ENCODE measurements at places on chromosomes 11 and 22.

DNA sequence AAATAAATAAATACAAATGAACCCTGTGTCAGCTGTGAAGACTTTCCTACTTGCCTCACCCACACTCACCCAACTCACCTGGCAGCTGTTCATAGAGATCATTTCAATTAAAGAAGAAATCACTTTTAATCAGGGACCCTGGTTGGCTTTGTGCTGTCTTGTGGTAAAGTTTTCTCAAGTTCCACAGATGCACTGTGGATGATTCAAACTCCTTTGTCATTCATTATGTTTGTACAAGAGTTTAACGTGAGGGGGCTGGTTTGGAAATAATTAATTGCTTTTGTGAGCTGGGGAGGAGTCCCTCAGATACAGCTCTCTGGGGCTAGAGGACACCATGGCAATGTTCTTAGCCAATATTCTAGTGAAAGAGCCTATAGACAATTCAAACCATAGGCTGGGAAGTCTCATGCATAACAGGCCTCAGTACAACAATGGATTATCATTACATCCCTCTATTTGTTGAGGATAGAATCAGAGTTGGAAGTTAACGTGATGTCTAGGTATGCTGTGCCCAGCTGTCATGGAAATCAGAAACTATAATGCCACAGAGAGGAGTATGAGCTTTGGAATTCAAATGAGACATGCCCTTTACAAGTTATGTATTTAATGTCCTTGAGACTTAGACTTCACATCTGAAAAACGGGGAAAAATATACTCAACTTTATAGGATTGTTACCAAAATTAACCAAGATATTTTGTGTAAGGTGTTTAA, 698.5 kb downstream of the KCNA4 start:
- DNase-seq, result no peak

- peak; percentile 70 for DNase-seq
Measured at GRCh38 chr11:36702330-36703054, 104.5 kb upstream of the RAG2 start.

DNA sequence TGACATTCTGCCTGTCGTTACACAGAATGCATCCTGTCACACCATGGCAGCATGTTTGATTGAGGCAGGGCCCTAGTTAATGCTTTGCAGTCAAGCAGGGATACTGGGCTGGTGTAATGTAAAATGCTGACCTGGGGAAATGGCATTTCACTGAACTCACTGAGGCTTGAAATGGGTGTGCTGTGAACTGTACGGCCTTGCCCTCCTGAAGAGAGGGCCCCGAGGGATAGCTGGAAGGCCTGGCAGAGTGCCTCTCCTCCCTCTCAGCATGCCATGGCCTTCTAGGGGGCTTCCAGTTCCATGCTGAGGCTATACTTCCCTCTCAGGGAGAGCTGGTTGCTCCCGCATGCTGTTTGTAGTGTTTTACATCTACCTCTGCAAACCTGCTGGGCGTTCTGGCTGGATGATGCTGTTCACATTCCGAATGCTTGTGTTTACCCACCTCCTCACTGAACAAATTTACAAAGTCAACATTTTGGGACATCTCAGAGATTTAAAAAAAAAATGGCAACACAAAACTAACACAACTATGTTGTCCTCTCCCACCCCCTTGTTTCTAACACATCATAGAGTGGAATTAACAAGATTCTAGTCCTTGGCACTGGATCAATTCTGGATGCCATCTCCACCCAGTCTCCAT, 416.7 kb upstream of the CADM1 start:
- DNase-seq, result no peak

DNA sequence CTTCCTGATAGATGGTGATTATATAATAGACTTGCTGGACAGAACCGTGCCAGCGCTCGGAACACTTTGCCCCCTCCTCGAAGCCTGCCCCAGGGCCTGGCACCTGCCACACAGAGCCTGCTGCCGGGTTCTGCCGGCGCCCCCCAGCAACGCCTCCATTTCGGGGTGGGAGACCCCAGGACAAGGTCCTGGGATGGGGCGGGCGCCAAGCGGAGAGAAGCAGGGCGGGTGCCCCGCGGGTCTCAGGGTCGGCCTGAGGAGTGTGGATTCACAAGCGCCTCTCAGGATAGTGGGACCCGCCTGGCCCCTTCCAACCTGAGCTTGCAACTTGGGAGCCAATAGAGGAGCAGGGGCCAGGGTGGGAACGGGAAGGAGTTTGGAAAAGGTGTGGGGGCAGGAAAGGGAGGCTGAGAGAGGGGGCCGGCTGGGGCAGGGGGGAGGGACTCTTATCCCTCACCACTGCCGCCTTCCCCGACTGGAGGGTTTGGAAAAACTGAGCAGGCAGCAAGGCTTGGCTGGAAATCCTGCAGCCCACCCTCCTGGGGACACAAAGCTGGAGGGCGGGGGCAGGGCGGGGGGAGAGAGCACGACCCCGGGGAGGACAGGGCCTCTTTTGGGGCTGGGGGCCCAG, 3.3 kb upstream of the BCL9L start:
- DNase-seq, result peak; percentile 85

GRCh38 chr22:21834869-21835268, 32.6 kb downstream of the MAPK1 start:
- no peak for DNase-seq

DNA sequence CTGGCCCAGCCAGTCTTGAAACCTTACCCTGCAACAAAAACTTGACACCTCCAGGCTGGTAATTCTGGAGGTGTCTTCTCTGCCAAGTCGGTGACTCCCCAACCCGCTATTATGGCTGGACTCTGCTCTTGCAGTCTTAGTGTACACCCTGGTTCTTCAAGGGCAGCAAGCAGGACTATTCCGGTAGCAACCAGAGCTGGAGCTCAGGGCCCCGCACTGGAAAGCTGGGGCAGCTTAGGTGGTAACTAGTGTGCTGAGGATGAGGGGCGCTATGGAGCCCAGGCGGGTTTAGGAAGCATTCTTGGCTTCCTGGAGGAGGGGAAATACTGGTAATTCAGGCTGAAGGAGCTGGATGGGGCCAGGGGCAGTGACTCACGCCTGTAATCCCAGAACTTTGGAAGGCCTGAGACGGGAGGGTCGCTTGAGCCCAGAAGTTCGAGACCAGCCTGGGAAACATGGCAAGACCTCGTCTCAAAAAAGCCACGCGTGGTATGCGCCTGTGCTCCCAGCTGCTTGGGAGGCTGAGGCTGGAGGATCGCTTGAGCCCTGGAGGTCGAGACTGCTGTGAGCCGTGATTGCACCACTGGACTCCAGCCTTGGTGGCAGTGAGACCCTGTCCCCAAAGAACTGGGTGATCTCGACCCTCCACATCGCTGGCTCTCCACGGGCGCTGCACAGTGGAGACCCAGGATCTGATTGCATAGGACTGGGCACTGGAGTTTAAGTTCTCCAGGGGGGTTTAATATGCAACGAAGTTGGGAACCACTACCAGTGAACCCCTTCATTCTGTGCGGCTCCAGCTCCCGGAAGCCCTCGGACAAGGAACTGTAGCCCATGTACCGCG, 10.6 kb upstream of the AIFM3 start:
- peak; percentile 61 for DNase-seq

GRCh38 chr22:49426098-49426497, 401.6 kb downstream of the BRD1 start:
- no peak for DNase-seq

GRCh38 chr11:109929308-109929707, 163.9 kb upstream of the ZC3H12C start:
- DNase-seq, result no peak

DNA sequence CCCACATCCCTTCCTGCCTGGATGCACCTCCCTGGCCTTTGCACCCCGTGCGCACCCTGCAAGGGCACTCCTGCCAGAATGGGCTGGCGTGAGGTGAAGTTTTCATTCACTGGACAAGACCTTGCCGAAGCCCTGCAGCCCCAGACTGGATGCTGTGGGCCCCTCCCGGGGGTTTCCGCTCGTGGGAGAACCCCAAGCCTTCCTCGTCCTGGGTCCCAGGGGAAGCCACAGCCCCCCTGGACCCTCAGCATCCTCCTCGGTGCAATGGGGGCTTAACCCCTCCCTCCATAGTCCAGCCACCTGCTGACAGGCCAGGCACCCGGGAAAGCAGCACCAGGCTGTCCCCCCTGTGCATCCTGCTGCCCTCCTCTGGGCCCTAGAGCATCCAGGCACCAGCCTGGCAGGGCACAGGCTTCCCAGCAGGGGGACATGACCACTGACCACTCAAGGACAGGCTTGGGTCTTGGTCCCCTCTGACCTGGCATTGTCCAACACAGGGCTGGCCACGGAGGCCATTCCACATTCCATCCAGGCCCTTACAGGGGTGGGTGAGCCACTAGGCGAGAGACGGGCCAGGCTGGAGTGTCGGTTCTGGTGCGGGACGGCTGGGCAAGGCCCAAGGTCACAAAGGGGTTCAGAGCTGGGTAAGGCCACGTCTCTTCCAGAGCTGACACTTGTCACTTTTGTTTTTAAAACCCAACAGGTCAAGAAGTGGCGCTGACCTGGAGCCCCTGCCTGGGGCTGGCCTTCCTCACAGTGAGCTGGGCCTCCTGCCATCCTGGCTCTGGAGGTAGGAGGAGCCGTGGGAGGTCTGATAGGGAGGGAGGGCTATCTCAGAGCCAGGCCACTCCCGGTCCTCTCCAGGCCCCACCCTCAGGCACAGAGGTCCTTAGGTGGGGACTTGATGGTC, 41.5 kb upstream of the PPARA start:
- peak; percentile 71 for DNase-seq

GRCh38 chr11:101996111-101996510, 51.1 kb upstream of the CFAP300 start:
- DNase-seq, result no peak

GRCh38 chr22:44623771-44624510, 78.1 kb upstream of the PRR5 start:
- peak; percentile 39 for DNase-seq

DNA sequence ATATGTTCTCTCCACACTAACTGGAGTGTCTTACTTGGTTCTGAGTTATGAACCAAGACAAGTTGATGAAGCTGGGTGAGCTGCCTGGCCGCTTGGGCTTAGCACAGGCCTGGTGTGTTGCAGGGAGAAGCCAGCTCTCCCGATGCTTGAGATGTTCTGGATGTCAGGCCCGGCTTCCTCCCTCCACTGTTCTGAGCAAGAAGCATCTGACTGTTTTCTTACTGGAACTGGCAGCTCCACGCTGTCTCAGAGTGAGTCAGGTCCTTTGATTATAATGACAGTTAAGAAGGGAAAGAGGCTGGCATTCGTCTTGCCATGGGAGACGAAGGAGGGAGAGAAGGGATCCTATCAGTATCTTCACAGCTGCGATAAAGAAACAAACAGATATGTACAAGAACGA, 46.5 kb upstream of the CRTAM start:
- DNase-seq, result no peak

DNA sequence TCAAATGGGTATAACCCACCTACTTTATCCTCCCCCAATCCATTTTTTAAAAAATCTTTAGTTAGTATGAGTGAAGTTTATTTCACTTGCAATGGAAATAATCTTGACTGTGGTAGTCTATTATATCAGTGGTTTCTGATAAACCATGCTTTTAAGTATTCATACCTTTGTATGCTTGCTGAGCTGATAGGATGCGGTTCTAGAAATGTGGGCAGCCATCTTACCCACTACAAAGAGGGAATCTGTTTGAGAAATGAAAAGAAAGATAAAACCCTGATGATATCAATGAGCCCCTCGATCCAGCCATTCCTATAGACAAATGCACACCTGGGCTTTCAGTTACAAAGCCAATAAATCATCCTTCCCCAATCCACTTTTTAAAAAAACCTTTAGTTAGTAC, 13.8 kb upstream of the PVALB start:
- DNase-seq, result no peak

- peak; percentile 57 for DNase-seq
Measured at GRCh38 chr22:45208993-45209838, 31.5 kb downstream of the KIAA0930 start.

GRCh38 chr22:31496735-31497146, 405 bp downstream of the SFI1 start:
- DNase-seq, result no peak

DNA sequence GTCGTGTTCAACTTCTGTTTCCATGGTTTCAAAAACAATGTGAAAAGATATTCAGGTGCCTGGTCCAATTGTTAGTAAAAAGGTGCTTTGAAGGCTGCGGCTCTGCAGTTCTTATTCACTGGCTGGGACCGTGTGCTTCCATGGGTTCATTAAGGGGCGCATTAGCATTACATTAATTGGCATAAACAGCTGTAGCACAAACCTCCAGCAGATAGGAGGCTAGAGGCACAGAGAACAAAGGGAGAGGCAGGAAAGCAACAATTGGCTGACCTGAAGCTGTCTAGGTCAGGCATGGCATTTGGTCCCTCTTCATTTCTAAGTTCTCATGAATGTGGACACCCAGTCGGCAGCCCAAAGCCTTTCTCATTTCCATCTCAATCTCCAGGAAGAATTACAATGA, 16.6 kb downstream of the PAK1 start:
- no peak for DNase-seq

- DNase-seq, result no peak
Measured at GRCh38 chr11:109247071-109247470, 174.9 kb upstream of the C11orf87 start.

- peak; percentile 36 for DNase-seq
Measured at GRCh38 chr11:76598426-76598839, 72.1 kb downstream of the LRRC32 start.

DNA sequence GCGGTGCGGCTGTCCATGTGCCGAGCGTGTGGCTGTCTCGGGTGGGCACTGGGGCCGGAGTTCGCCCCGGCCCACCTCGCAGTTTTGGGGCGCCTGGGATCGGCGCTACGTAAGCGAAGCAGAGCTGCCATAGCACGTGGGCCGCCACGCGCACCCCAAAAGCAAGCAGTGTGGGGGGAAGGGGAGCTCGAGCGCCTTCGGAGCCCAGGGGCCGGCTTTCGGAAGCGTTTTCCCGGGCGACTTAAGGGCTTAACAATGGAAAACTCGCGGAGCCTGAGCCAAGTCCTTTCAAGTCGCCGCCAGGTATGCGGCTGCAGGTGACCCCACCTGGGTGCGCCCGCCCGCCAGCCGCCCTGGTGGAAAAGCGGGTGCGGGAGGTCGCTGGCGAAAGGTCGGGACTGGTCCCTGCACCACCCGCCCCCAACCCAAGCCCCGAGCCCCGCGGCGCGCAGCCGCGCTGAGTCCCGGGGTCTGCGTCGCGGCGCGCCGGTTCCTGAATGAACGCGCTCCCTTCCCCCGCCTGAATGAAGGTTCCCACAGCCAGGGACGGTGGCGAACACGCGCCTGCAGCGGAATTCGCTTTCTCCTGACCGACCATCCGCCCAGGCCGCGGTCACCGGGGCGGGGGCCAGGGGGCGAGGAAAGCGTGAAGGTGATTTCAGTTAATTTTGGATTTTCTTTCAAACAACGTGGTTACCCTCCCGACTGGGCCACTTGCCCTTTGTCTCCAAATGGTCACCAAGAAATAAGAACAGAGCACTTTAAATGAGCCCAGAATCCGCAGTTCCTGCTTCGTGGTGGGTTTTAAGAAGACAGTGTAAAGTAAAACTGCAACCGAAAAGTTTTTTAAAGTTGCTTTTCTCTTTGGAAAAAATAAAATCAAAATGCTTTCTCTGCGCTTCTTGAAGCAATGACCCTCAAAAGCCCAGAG, 2.8 kb upstream of the CCND1 start:
- peak; percentile 53 for DNase-seq

- DNase-seq, result no peak
Measured at GRCh38 chr11:121374286-121374985, 77.7 kb upstream of the SORL1 start.
